ENCODE measurements at places on chromosomes 16 and 17. TPM values are rescaled to one million over a fixed set of nuclear protein-coding genes. Genes with fewer than 3 reads are reported as not detected.

The HASPIN gene
- total RNA-seq: 2.3 TPM

The UNC119 gene
- total RNA-seq: 57.2 TPM

DNA sequence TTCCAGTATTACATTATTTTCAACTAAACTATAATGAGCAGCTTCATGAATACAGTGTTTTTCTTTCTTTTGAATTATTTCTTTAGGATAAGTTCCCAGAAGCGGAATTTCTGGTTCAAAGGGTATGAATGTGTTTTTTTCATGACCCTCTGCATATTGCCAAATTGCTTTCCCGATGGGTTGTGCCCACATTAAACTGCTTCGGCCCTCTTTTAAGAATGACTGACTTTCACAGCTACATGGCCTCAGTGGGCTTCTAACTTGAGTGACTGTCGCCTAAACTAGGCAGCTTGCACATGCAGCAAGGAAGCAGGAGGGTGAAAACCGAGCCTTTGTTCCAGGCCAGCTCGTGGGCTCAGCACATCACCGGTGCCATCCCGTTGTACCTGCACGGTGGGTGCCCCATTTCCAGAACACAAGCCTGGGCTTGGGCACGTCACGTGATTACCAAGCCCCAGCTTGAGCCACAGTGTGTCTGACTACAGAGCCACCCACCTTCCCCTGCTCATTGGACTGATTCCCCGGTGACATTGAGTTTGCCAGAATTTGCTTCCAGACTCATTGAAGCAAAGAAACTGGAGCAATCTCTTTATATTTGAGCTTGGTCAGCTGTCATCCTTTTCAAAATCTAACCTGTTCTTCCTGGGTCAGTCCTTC is 112.8 kb downstream of the CLEC16A start:
- peaks cover 5% of the 10 kb centered on the region for H3K36me3 ChIP-seq
- no peak for DNase-seq
- no peak overlapping the region for H3K4me3 ChIP-seq

- H3K4me1 ChIP-seq: peaks cover 14% of the 10 kb centered on the region
- peaks cover 4% of the 10 kb centered on the region for H3K27me3 ChIP-seq
Observed at GRCh38 chr17:57102122-57102521, 17.1 kb downstream of the AKAP1 start.

GRCh38 chr16:11112723-11113348 is 143.2 kb downstream of the SOCS1 start:
- H3K4me3 ChIP-seq: no peak overlapping the region
- peaks cover 5% of the 10 kb centered on the region for H3K27me3 ChIP-seq

DNA sequence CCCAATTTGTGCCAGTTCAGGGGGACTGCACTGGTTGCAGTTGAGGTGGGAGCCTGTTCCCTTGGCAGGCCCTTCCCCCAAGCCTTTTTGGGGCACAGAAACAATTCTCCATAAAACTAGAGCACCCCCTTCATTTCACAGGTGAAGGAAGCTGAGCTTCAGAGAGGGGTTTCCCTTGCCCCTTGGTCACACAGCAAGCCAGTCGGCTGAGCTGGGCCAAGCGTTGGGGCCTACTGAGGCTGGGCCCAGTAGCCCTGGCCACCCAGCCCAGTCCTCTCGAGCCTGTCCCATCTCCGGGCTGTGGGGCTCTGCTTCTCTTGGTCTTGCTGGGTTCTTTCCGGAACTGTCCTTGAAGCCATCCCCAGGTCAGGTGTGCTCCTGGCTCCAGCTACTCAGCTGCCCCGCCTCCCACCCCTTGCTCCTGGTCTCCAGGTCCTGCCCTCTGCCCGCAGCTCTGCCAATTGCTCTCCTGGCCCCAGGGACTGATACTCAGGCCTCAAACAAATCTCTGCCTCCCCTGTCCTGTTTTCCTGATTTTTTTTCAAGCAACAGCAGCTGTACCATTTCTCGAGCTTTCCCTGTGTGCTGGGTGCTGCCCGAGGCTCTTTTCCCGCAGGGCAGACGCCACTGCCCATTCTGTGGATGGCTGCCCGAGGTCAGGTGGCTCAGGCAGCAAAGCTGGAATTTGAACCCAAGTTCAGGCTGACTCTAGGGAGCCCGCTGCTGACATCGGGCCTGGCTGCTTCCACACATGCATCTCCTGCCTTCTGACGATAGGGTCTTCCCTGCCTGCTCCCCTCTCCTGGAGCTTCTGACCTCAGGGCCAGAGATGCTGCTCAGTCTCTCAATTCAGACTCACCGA is 87.4 kb upstream of the NKD1 start:
- peaks cover 12% of the 10 kb centered on the region for H3K4me1 ChIP-seq
- H3K36me3 ChIP-seq: no peaks in the 10 kb centered on the region
- H3K27me3 ChIP-seq: peaks cover 3% of the 10 kb centered on the region
- DNase-seq: no peak

- DNase-seq: no peak
- no peaks in the 10 kb centered on the region for H3K4me1 ChIP-seq
- no peaks in the 10 kb centered on the region for H3K36me3 ChIP-seq
- H3K27me3 ChIP-seq: no peaks in the 10 kb centered on the region
- H3K4me3 ChIP-seq: no peak overlapping the region
Observed at GRCh38 chr17:20271011-20271610, 196.2 kb downstream of the LGALS9B start.

DNA sequence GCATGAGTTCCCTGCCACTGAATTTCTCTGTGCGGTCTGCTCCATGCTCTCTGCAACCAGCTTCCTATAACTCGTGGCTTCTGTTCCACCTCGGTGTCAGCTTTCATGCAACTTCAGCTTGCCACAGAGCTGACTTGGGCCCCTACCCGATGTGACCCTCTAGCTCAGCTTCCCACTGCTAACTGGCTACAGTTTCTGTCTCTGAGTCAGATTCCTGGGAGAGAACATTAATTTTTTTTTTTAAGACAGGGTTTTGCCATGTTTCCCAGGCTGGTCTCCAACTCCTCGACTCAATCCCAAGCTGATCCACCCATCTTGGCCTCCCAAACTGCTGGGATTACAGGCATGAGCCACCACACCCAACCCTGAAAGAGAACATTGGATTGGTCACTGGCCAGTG is 35.5 kb upstream of the PSMD7 start:
- no peaks in the 10 kb centered on the region for H3K36me3 ChIP-seq
- no peaks in the 10 kb centered on the region for H3K4me1 ChIP-seq
- no peaks in the 10 kb centered on the region for H3K27me3 ChIP-seq
- no peak overlapping the region for H3K27ac ChIP-seq

GRCh38 chr17:63694229-63694949 is 5.5 kb downstream of the LIMD2 start:
- no peaks in the 10 kb centered on the region for H3K36me3 ChIP-seq
- peak overlapping the region; percentile 68 for H3K4me3 ChIP-seq
- H3K27ac ChIP-seq: peak overlapping the region; percentile 99
- DNase-seq: peak; percentile 91
- H3K4me1 ChIP-seq: peaks cover 55% of the 10 kb centered on the region
- peaks cover 28% of the 10 kb centered on the region for H3K27me3 ChIP-seq

Measured in glutamatergic neuron (in vitro differentiated cells).